ENCODE measurements at places on chromosomes 2 and 18.

DNA sequence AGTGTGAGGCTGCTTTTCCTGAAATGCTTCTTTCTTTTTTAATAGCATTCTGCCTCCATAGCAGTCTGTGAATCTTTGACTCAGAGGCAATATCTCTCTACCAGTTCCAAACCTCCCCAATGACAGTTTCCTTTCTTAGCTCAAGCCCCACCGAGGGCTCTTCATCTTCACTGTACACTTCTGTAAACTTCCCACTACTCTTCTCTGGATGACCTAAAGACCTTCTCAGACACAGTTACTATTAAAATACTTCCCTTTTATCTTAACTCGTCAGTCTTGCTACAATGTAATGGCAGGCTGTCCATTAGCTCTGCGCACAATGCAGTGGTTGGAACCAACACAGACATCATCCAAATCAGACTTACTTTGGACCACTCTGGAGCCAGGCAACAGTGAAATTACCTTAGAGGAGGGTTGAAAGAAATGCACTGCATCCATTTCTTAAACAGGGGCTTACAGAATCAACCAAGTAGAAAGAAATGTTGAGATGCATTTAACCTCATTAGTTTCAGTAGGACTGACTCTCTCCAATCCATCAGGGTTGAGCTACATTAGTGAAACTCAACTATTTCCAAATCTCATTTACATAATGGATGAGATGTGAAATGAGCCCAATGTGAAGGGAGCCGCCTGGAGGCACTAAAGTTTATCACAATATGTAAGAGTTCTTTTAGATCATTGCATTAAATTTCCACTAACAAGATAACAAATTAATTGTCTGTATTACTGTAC, 343.8 kb downstream of the SETBP1 start:
- DNase-seq, result no peak

DNA sequence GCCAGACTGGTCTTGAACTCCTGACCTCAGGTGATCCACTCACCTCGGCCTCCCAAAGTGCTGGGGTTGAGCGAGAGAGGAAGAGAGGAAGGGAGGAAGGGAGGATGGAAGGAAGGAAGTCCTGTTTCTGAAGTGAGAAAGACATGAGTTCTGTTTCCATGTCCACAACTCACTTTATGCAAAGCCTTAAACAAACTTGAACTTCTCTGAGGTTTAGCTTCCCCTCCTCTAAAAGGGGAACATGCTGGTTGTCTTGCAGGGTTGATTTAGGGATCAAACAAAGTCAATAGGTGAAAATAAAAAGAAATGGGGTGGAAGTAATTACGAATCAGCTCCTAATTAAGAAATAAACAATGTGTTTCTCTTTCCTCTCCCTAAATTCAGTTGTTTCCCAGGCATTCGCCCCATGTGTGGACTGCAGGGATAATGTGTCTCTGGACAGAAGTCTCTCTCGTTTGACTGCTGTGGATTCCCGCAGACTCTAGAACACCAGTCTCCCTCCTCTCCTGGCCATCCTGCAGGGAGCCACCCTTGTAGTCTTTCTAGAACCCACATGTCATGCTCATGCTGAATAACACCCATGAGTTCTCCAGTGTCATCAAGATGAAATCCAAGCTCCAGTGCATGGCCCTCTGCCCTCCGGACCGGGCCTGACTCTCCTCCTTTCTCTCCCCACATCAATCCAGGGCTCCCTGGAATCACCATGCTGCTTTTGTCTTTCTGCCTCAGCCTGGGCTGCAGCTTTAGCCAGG, 229.3 kb upstream of the TRIB2 start:
- DNase-seq, result no peak

GRCh38 chr2:28348149-28348567, 44.5 kb upstream of the FOSL2 start:
- no peak for DNase-seq

DNA sequence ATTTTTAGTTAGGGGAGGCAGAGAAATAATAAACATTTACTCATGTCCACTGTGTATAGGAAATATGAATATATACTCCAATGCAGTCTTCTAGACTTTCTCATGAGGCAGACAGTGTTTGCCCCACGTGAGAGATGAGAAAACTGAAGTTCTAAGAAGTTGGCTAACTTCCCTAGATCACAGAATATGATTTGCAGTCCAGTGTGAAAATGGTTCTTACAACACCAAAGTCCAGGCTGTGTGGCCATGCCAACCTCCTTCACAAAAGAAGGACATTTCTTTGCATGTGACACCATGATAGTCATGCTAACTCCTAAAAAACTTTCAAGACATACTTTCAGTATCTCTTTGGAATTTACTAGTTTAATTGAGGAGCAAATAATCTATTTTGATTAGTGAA, 143.7 kb downstream of the IRS1 start:
- DNase-seq, result no peak

- peak; percentile 67 for DNase-seq
Measured at GRCh38 chr18:77000527-77000926, 132.1 kb downstream of the MBP start.

- DNase-seq, result no peak
Measured at GRCh38 chr2:62306751-62307468, 111.0 kb downstream of the B3GNT2 start.

- DNase-seq, result no peak
Measured at GRCh38 chr2:174764280-174765255, at the start of gene CHRNA1. CHRNA1 (minus strand) TSS chr2:174764472; CDS start chr2:174764394, 78 bp downstream.

DNA sequence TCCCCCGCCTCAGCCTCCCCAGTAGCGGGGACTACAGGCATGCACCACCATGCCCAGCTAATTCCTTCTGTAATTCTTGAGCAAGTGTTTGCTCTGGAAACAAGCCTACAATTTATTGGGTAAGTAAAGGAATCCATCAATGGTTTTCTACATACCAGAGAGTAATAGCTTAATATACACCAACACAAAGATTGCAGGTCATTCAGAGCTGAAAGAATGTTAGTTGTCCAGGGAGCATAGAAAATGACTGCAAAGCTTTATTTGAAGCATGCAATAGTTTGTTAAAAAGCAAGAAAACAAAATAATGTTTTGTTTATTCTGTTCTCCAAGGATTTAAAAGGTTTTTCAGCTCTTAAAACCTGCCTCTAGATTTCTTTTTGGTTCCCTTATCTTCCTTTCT, 5.6 kb downstream of the IDH1 start:
- DNase-seq, result no peak

GRCh38 chr2:151908204-151908882, 80.1 kb upstream of the ARL5A start:
- DNase-seq, result no peak

GRCh38 chr2:224709301-224709700, 6.9 kb downstream of the CCDC195 start:
- DNase-seq, result no peak

- no peak for DNase-seq
Measured at GRCh38 chr2:101998896-101999789, 7.4 kb downstream of the IL1R2 start.

GRCh38 chr2:83784315-83784714, 674.8 kb downstream of the SUCLG1 start:
- no peak for DNase-seq

- no peak for DNase-seq
Measured at GRCh38 chr2:187916799-187917198, 362.6 kb upstream of the TFPI start.

DNA sequence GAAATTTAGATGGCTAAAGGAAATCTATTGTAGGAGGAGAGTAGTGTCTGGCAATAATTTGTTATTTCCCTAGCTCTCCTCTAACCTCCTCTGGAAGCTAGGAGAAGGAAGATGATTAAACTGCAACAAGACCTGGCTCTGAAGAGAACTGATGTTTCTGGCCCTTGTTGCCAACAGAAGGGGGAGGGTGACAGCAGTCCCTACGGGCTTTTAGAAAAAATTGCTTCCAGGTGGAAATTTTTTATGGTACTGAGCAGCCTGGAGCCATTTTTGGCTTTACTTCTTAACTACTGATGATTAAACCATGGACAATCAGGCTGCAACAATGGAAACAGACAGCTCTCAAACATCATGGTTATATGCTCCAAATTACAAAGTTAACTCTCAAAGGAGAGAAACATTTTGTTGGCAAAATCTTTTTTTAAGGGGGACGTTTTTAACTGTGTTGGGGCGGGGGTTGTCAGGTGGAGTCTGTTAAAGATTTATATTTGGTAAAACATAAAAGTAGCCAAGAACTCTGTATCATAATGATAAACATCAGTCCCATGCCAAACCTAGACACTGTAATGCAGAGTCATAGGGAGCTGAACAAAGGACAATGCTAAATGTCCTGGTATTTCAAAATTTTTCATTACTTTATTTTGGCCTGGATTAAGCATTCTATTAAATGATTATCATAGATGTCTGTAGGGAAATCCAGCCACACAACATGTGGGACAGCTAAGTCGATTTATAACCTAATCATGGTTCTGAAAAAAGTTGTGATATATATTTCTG, 70.0 kb downstream of the EXOC6B start:
- DNase-seq, result no peak

DNA sequence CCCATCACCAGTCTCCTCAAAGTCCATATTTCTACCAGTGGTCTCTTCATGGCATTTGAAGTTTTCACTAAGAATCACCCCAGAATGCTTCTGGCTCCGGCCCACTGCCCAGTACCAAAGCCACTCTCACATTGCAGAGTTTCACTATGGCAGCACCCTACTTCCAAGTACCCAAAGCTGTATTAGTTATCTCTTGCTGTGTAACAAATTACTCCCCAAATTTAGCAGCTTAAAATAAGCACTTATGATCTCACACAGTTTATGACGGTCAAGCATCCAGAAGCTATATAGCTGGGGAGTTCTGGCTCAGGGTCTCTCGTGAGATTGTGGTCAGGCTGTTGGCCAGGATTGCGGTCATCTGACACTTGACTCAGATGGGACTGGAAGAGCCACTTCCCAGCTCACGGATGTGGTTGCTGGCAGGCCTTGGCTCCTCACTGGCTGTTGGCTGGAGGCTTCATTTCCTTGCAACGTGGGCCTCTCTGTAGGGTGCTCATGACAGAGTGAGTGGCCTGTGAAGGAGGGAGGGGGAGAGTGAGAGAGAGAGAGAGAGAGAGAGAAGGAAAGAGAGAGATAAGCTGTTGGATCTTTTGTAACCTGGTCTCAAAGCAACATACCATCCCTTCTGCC, 189.5 kb downstream of the CTIF start:
- DNase-seq, result peak; percentile 49

GRCh38 chr18:63676526-63677323, 15.0 kb upstream of the SERPINB3 start:
- peak; percentile 4 for DNase-seq

GRCh38 chr2:236858661-236859060, 227.0 kb upstream of the COPS8 start:
- no peak for DNase-seq

GRCh38 chr2:190607657-190608357, 41.1 kb upstream of the NAB1 start:
- DNase-seq, result peak; percentile 64

- DNase-seq, result no peak
Measured at GRCh38 chr2:236643480-236643879, 73.9 kb downstream of the ACKR3 start.

- no peak for DNase-seq
Measured at GRCh38 chr2:98167916-98168315, 80.9 kb downstream of the VWA3B start.

- no peak for DNase-seq
Measured at GRCh38 chr18:21081426-21081825, 30.2 kb downstream of the ROCK1 start.

GRCh38 chr18:26376105-26376504, 149.9 kb downstream of the TAF4B start:
- DNase-seq, result no peak

DNA sequence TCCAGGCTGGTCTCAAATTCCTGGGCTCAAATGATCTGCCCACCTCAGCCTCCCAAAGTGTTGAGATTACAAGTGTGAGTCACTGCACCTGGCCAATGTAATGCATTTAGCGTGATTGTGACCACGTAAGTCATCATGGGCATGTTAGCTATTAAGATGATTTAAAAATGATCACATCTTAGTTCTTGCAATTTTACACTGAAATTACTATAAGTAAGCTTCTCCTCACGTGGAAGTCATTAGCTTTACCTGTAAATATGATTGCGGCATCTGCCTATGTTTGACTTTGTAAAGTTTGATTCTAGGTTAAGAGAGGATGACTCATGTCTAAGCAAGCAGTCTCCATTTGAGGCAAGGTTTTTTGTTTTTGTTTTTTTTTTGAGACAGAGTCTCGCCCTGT, 85.5 kb downstream of the PMAIP1 start:
- DNase-seq, result no peak

- DNase-seq, result no peak
Measured at GRCh38 chr2:9720352-9721093, 89.7 kb upstream of the YWHAQ start.

DNA sequence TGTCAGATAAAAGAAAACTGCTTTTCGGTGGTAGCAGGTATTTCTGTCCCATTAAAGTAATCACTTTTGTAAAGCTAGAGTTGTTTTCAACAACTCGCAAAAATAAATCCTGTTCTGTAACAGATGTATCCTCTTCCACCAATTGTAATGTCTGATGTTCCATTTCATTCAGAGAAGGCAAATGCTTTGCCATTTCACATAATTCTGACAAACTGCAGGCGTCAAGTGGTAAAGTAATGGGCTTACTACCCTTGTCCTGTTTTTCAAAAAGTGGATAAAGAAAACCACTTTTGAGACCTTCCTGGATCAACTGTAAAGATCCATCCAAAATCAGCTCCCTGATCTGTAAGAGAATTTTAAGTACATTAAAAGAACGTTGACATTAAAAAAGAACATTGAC, 16.6 kb downstream of the METTL4 start:
- DNase-seq, result no peak

GRCh38 chr18:45107425-45107824, 426.7 kb downstream of the SETBP1 start:
- DNase-seq, result no peak

- DNase-seq, result no peak
Measured at GRCh38 chr2:196939371-196939770, 12.9 kb upstream of the PGAP1 start.

DNA sequence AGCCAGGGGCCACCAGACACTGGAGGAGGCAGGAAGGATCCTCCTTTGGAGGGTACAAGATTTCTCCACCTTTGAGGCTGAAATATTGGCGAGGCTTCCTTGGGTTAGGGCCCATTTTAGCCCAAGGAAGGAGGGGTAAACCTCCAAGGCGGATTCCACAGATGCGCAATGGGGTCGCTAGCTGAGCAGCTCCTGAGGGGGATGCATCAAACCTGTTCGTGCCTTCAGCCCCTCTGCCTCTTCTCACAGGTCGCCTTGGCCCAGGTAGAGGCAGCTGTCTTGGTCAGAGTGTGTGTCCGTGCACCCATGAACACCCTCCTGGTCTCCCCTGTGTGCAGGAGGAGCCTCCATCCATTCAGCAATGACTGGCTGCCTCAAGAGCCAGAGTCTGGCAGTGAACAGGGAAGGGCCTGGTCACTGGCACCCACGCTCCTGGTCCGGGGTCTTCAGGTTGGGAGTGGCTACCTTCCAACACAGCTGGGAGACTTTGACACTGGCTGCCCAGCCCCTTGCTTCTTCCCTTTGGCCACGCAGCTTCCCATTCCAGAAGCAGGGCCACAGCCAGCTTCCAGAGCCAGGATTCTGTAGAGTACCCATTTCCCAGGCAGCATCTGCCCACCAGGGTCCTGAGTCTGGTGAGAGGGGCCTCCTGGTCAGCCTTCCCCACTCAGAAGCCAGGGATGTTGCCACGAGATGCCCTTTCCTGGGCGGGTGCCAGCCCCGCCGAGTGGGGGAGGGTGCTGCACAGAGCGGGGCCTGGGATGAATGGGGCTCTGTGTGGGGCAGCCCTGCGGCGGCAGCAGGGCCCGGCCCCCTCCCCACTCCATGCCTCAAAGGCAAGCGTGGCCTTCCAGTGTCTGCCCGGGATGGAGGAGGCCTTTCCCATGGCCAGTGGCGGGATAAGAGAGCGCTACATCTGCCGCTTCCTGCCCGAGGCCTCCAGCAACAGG, 95.8 kb upstream of the GPC1 start:
- DNase-seq, result no peak
